ENCODE measurements at places on chromosomes 1 and 21.

DNA sequence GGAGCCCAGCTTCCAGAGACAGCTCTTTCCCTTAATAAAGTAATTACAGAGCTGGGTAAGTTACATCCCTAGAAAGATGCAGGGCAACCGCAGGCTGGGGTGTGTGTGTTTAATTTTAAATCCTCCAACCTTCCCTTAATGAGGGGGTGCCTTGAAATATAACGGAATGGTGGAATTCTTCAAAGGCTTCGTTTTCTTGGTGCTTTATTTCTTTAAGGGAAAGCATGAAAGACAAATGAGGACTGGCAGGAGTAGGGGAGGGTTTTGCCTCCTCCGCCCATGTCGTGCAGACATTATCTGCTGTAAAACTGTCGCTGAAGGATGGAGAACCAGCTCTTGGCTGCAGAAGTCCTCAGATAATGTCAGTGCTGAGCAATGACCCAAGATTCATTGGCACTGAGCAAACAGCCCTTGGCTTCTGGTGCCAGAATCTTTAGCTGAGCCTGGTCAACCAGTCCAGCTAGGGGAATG lies 15.5 kb downstream of the SLC6A17 start:
- DNase-seq = no peak

DNA sequence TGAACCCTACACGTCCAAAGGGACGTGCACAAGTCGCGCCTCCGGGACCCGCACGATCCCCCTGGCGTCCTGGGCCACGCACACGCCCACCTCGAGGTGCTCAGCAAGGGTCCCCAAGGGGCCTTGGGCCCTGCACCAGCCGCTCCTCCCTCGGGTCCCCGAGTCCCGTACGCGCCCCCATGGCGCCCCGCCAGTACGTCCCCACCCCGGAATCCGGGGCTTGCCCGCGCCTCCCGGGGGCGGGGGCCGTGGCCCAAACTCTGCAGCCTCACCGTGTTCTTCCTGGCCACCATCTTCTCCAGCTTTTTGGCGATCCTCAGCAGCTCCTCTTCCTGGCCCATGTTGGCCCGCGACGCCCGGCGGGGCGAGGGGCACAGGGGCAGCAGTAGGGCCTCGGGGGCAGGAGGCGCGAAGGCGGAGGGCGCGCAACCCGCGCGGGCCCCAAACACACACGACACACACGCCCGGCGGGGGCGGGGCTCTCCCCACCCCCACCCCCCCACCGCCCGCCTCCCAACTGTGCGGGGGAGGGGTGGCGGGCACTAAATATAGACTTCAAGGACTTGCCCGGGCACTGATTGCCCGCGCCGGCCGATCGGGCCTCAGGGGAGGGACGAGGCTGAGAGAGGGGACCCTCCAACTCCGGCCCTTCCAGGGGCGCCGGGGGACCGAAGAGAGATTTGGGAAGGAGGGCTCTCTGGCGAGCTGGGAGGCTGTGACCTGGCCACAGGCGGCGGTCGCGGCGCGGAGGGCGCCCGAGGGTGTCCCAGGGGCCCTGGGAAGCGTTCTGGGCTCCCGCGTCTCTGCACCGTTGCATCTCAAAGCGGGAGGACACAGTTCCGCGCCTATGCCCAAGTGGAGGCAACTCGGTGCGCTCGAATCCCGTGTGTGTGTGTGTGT lies at the start of gene TCEA3:
Gene TCEA3, minus strand, starts transcription at position 456 of the 900 bp plus-strand sequence. Its CDS starts 115 bp downstream, at position 341.
- DNase-seq = peak; percentile 59

- DNase-seq = no peak
Measured at GRCh38 chr1:115374598-115374997, 36.5 kb upstream of the NGF start.

- DNase-seq = no peak
Measured at GRCh38 chr1:114462341-114462740, 48.7 kb downstream of the TRIM33 start.

GRCh38 chr1:64472040-64472376 lies 2.1 kb downstream of the CACHD1 start:
- DNase-seq = no peak

GRCh38 chr1:212256369-212256768 lies 28.8 kb upstream of the PPP2R5A start:
- DNase-seq = no peak

- no peak for DNase-seq
Measured at GRCh38 chr1:32715901-32716311, 13.3 kb upstream of the SYNC start.

DNA sequence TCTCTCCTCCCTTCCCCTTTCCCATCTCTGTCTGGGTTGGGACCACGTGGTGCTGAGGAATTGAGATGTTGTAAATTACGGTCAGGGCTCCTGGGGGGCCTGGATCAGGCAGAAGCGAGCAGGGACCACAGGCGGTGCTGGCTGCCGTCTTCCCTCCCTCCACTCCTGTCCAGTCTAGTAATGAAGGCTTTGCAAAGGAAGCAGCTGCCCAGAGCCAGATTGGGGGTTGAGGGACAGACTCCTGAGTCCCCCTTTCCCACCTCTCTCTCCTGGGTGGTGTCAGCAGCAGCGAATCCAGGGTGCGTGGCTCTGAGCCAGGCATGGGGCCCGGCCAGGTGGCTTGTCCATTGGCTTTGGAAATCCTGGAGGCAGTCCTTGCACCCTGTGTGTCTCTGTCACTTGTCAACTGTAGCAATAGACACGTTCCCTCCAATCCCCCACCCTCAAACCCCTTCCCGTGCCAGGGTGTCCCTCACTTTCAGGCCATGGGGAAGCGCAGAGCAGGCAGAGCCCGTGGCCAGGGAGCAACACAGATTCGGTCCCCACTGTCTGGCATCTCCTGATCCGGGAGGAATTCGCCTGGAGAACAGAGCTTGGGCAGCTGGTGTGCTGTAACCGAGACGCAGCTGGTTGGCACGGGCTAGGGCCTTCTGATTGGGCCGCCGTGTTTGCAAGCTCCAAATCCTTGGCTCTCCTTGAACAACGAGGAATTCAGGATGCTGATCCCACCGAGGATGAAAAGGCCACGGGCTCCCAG lies 64.8 kb upstream of the WNT4 start:
- DNase-seq = peak; percentile 72

- DNase-seq = no peak
Measured at GRCh38 chr21:32494934-32495709, 82.6 kb downstream of the EVA1C start.

GRCh38 chr1:156086256-156086662 lies 4.0 kb upstream of the MEX3A start:
- DNase-seq = no peak

DNA sequence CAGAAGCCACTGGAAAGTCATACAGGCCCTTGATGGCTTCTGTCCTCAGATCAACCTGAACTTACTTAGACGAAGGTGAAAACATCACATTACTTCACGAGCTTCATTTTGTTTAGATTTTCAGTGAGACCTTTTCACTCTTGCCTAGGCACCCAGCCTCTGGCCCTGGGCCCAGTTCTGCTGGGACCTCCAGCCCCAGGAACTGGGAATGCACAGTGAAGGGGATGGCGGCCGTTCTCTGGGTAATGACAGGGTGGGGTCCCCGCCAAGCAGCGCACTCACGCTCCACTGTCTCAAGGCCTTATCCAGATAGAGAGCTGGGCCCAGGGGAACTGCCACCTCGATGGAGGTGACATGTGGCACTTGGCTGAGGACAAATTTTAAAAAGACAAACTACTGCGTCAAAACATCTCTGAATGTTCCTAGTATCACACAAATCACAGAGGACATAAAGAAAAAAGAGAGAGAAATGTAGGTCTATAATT lies 54.8 kb downstream of the NPHP4 start:
- DNase-seq = no peak

GRCh38 chr1:241624935-241625334 lies 15.2 kb downstream of the CHML start:
- no peak for DNase-seq

Measured in ecto neural progenitor cell (in vitro differentiated cells).